ENCODE measurements at places on chromosomes 1 and 21.

- DNase-seq: no peak
Observed at GRCh38 chr1:56185493-56185892, 393.9 kb downstream of the PLPP3 start.

DNA sequence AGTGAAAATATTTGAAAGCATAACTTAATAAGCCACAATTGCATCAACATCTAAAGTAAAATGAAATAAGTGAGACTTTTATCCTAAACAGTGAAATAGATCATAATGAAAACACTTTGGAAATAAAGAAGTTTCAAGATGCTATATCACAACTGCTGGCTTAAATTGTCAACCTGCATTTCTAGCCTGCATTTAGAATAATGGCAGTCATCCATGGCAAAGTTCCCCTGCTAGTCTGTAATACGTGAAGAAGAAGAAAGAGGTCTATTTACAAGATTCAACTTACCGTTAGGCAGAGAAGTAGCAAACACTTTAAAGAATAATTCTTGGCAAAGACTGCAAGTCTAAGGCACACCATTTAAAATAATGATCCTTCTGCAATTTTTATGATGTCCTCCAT, 133.6 kb downstream of the DPYD start:
- DNase-seq: no peak

- no peak for DNase-seq
Observed at GRCh38 chr1:185564816-185565215, 169.4 kb upstream of the HMCN1 start.

DNA sequence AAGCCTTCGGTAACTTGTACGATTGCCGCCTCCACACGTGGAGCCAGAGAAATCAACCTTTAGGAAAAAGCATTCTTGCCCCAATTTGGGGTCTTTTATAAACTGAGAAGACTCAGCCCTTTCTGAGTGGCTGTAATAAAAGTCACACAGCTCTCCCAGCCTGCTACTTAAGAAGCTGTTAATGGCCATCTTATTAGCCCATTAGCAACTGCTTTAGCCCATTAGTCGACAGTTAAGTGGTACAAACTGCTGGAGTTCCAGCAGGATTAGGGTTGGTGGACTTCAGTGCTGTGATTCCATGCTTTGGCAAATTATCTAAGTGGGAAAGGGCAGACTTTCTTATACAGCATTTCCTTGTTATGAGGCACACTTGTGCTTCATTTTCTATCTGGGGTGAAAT, 461.3 kb downstream of the RPS6KC1 start:
- no peak for DNase-seq

- no peak for DNase-seq
Observed at GRCh38 chr1:207841901-207842300, 69.0 kb downstream of the CD34 start.

GRCh38 chr1:206538086-206538770, 30.9 kb downstream of the RASSF5 start:
- peak; percentile 12 for DNase-seq

- DNase-seq: peak; percentile 12
Observed at GRCh38 chr1:71296551-71297134, 215.8 kb upstream of the ZRANB2 start.

DNA sequence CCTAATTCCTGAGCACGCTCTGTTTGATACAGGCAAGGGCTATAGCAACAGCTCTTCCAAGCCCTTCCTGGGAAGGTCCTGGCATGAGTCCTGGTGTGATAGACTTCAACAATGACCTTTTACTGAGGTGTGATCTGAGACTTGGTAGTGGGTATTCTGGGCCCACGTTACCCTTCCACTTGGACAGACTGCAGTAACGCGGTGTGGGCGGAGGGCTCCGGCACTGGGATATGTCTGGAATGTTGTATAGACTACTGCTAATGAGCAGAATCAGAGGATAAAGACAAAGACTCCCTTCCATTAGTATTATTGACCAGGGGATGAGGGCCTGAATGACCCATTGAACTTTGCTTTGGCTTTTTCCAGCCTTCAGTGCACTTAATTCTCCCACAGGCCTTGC, 262.3 kb downstream of the RWDD3 start:
- DNase-seq: no peak

DNA sequence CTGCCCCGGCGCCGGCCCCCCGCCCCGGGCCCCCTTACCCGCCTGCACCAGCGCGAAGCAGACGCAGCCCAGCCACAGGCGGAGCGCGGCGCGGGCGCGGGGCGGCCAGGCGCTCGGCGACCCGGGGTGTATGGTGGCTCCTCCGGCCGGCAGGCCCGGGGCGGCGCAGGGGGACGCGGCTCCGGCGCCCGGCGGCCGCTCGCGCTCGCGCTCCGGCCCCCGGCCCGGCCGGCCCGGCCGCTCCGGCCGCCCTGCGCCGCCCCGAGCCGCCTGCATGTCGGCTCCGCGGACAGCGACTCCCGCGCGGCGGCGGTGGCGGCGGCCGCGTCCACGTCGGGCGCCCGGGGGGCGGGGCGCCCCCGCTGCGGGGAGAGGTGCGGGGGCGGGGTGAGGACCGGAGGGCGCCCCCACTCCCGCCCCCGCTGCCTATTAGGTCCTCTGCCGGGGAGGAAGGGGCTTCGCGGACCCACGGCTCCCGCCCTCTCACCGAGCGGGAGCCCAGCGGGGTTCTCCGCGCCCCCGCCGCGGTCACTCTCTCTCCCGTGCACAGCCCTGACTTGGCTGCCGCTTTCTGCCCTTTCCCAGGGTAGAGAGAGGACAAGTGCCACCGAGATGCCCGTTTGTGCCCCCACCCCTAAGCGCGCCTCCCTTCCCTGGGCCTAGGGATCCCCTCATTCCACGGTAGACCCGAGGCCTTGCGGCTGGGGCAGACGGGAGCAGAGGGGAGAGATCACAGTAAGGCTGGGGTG, at the start of gene FNDC5:
Gene FNDC5, minus strand, starts transcription at position 298 of the 749 bp plus-strand sequence.
- peak; percentile 21 for DNase-seq

DNA sequence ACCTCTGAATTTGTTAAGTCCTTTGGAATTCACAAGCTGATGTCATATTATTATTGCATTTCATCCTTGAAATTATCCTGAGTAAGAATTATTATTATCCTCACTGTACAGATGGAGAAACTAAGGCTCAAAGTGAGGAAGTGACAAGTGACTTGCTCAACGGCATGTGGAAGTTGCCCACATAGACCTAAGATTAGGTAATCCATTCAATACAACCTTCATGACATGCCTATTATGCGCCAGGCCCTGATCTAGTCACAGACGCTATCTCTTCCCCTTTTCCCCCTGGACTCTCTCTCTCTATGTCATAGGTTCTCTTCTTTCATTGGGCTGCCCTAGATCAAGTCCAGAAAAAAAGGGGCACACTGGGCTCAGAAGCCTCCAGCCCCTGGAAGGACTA, 84.9 kb upstream of the KCNK2 start:
- no peak for DNase-seq

GRCh38 chr1:66374561-66375111, 159.3 kb upstream of the SGIP1 start:
- peak; percentile 95 for DNase-seq

DNA sequence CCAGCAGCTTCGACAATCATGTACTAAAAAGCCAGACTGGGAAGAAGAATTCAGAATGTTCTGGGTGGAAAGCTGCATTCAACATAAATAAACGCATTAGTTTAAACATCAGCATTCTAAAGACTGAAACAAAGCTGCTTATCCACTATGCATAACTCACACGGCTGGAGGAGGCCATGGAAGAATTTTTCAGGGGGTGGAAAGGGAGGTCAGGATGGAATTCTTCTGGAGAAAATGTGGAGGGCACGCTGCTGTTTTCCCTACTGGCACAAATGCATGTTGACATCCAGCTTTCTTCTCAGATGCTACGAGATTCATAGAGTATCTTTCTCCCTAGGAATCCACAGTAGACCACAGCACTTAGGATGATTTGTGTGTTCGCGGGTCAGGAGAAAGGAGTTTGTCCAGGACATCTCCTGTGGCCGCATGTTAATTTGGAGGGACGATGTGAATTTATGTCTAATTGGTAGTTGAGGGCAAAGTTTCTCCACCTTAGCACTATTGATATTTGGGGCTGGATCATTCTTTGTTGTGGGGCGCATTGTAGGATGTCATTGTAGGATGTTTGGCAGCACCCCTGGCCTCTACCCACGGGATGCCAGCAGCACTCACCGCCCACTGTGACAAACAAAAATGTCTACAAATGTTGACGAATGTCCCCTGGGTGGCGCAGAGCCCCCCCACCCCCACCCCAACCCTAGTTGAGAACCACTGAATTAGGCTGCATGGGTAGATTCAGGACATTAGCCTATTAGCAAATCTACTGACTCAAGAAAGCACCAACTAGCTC, 86.5 kb upstream of the KAZN start:
- DNase-seq: peak; percentile 27

GRCh38 chr1:67441183-67441582, 11.0 kb upstream of the SERBP1 start:
- DNase-seq: peak; percentile 73

DNA sequence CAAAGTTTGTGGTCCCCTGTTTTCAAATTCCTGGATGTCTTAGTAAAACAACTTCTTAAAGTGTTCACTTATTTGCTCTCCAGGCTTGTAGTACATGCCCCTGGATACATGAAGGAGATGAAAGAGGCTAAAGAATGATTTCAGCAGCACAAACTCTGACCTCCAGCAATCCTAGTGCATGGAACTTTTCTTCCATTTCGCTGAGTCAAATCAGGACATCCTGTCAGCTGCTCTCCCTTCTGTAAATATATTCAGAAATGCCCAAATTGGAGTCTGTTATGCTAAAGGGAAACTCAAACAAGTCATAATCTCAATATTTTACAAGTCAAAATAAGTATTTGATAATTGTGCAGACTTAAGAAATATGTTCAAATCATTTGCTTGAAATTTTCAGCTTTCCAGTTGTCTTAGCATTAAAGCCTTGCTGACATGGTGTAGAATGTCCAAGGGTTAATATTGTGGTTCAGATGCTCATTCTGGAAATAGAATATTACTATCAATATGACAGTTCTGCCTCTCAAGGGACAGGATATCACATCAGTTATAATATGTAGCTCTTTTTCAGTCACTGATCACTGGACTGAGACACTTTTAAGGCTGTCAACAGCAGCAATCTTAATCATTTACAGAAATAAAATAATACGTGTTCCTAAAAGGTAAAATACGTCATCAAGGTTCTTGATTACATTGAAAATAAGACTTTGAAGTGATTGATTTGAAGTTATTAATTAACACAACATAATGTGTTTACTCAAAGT, 1157.3 kb downstream of the PLA2G4A start:
- DNase-seq: no peak

GRCh38 chr21:28636752-28637691, 355.7 kb downstream of the LTN1 start:
- DNase-seq: peak; percentile 79

GRCh38 chr1:170665629-170666028, 1.7 kb downstream of the PRRX1 start:
- peak; percentile 27 for DNase-seq

- DNase-seq: no peak
Observed at GRCh38 chr1:98278055-98278454, 357.2 kb upstream of the DPYD start.

- DNase-seq: no peak
Observed at GRCh38 chr21:34276711-34277425, 86.9 kb upstream of the KCNE2 start.

- no peak for DNase-seq
Observed at GRCh38 chr1:194155962-194156361, 969.5 kb upstream of the B3GALT2 start.

DNA sequence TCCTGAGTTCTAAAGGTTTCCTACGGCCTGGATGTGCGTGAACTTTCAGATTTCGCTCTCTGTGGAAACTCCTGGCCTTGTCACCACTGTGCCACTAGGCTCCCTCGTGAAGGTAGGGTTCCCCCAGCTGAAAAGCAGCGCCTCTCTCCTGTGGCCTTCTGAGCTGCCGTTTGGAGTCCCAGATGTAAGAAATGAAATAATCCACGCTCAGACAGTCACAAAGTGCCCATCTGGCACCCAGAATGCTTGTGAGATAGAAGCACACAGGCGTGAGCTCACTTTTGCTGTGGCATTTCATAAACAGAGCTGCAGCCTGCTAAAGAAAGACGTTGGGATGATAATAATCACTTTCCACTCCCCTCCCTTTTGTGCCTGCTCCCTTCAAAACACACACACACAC, 65.8 kb downstream of the LMO4 start:
- no peak for DNase-seq

GRCh38 chr1:66412704-66413103, 121.2 kb upstream of the SGIP1 start:
- DNase-seq: no peak

- no peak for DNase-seq
Observed at GRCh38 chr1:1162597-1163537, 10.8 kb upstream of the TTLL10 start.

DNA sequence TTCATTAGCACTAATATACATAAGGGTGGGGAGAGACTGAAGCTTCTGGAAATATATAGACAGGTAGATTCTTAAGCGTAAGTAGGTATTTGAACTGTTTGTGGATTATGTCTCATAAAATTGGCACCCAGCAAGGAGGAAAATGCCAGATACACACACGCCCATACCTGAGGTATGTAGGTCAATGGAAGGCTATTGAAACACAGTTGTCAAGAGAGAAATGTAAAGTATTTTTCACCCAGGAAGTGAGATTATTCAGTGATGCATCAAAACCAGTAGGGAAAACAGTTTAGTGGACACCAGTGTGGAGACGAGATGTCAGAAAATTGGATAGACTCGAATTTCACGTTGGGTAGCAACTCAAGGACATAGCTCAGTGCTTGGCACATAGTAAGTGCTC, 4.7 kb upstream of the RSPH1 start:
- DNase-seq: no peak

DNA sequence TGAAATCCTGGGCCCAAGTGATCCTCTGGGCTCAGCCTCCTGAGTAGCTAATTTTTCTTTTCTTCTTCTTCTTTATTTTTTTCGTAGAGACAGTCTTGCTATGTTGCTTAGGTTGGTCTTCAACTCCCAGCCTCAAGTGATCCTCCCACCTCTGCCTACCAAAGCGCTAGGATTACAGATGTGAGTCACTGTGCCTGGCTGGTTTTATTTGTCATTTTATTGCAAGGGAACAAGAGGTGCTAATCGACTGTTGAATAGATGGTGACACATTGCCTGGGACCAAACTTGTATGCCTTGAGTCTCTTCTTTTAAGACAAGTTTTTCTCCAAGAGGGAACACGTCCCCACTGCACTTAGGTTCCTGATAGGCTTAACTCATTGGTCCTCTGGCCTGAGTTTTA, 20.0 kb upstream of the KLHDC8A start:
- DNase-seq: peak; percentile 36

GRCh38 chr1:31142406-31142805, 76.9 kb upstream of the PUM1 start:
- no peak for DNase-seq

GRCh38 chr1:221625026-221625425, 116.9 kb downstream of the DUSP10 start:
- no peak for DNase-seq

DNA sequence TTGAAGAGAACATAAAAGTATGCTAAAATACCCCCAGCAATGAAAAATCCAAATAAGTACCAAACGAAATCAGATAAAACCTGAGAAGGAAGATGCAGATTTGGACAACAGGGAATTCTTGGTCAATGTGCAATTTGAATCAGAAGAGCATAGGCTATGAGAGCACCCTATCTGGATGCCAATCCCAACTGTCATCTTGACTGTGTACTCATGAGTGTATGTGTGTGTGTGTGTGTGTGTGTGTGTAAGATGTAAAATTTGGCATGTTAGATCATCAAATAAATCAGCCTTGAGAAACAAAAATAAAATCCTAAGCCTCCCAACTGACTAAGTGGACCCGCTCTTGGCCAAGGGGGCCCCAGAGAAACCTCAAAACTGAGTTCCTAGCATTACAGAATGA, 18.0 kb upstream of the SPRR2G start:
- no peak for DNase-seq

All from fibroblast of lung (primary cell).